ENCODE measurements at places on chromosomes 4 and X.

GRCh38 chr4:20572976-20573375 lies 127.3 kb upstream of the PACRGL start:
- DNase-seq, result no peak

DNA sequence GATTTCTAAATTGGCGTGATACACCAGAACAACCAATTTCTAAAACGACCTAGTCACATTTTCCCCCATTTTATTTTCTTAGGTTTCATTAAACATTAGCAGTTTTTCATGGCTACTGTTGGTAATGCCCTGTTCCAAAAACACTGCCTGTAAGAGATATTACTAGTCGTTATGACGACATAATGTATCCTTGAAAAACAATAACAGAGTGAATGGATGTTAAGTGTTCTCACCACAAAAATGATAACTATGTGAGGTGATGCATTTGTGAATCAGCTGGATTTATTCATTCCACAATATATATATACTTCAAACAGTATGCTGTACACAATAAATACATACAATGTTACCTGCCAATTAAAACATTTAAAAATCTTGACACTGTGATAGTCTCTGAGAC lies 1147.6 kb upstream of the PCDH10 start:
- no peak for DNase-seq

- no peak for DNase-seq
Measured at GRCh38 chrX:11557120-11557519, 108.6 kb downstream of the ARHGAP6 start.

- DNase-seq, result no peak
Measured at GRCh38 chrX:45743906-45744625, 543.4 kb upstream of the DIPK2B start.

- DNase-seq, result no peak
Measured at GRCh38 chrX:63818156-63818555, 33.1 kb upstream of the ARHGEF9 start.

- DNase-seq, result no peak
Measured at GRCh38 chrX:1649621-1650020, 34.8 kb downstream of the ASMT start.

DNA sequence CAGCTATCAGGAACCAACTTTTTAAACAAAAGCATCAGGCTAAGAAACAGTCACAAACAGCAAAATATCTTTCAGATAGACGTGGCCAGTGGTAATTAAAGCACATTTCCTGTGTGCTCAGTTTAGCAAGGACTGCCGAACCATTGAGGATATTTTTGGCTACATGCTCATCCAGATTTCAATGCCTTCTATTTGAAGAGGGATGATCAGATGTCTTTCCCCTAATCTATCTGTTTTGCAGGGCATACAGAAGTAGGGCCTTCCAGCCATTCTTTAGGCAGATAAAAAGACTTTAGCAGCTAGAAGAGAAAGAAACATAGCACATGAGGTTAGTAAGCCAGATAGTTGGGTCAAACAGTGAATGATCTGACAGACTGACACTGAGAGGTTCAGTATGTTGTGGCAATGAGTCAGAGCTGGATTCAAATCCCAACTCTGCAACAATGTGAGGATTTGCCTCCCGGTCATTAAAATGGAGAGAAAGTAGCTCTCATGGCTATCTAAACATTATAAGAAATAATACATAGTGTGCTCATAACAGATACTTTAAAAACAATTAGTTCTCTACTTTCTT lies 100.0 kb upstream of the PRKG2 start:
- no peak for DNase-seq

GRCh38 chr4:8267077-8267476 lies 2.5 kb upstream of the HTRA3 start:
- DNase-seq, result no peak

DNA sequence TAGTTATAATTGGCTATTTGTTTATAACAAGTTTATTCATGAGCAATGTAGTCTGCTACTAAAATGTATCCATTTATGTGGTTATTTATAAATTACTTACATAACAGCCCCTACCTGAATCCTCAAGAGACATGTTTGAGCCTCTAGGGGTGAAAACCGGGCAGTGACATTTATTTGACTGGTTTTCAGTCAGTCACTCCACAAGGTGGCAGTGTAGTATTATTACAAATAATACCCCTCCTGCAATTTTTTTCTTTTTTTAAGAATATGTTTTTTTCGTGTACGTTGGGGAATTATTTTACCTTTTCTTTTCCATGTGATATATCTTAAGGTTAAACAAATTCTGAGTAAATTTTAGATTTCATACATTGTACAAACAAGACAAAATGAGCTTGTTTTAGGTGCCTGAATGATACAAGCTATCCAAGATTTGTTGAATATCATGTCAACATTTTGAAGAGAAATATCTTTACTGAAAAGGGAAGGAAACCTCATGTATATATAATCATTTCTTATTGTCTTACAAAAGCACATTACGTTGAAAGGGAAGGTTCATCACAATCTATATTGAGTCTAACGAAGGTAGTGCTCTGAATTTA lies 598.7 kb upstream of the TECRL start:
- no peak for DNase-seq

DNA sequence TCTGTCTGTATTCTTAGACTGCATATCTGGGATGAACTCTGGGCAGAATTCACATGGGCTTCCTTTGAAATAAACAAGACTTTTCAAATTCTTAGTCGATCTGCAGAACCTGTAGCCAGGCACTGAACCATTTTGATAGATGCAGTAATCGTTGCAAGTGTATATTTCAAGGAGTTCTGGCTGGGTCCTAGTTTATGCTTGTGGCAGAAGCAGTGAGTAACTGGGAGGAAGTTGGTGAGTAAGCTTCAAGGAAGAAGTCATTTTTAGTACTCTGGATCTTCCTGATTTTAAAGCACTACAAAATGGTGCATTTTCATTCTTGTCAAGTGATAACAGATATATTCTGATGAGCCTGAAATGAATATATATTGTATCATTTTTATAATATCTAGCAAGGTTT lies 9.5 kb downstream of the HPRT1 start:
- DNase-seq, result no peak

DNA sequence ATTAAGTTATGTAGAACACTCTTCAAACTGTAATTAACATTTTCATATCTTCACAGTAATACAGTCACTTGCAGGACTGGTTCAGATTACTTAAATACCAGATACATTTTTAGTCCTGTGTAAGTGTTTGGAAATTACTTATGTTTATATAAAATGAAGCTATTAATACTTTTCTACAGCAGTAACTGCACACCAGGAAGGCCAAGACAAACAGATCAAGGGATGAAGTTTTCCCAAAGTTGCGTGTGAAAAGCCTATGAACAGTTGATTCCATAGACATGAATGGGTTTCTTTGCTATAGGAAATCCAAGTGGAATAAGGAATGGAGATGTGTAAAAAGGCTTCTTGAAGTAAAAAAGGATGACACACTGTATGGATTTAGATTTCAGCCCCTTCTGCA lies 28.9 kb upstream of the DRP2 start:
- no peak for DNase-seq

GRCh38 chrX:125295337-125295736 lies 24.3 kb upstream of the TEX13C start:
- no peak for DNase-seq

DNA sequence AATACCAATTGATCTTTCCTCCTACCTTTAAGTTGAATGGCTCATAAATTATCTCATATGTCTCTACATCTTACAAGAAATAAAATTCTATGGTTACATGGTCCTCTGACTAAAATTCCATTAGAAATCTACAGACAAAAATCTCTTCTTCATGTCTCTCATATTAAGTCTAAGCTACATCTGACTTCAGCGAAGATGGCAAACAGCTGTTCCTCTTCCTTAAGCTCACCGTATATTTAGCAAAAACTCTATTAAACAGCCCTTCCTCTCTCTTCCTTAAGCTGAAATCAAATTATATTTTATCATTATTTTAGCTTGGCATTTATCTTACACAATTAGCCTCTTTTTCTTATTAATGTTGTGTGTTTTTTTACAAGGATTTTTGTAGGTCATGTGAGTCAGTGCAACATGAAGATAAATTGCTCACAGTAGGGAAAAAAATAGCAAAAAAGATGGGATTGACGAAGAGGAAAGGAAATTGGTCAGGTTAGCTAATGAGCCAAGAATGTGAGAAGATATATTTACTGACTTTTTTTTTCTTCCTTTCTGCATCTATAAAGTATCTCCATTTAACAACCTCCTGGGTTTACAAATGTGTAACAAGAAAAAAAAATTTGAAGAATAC lies 2412.8 kb downstream of the ARAP2 start:
- no peak for DNase-seq

DNA sequence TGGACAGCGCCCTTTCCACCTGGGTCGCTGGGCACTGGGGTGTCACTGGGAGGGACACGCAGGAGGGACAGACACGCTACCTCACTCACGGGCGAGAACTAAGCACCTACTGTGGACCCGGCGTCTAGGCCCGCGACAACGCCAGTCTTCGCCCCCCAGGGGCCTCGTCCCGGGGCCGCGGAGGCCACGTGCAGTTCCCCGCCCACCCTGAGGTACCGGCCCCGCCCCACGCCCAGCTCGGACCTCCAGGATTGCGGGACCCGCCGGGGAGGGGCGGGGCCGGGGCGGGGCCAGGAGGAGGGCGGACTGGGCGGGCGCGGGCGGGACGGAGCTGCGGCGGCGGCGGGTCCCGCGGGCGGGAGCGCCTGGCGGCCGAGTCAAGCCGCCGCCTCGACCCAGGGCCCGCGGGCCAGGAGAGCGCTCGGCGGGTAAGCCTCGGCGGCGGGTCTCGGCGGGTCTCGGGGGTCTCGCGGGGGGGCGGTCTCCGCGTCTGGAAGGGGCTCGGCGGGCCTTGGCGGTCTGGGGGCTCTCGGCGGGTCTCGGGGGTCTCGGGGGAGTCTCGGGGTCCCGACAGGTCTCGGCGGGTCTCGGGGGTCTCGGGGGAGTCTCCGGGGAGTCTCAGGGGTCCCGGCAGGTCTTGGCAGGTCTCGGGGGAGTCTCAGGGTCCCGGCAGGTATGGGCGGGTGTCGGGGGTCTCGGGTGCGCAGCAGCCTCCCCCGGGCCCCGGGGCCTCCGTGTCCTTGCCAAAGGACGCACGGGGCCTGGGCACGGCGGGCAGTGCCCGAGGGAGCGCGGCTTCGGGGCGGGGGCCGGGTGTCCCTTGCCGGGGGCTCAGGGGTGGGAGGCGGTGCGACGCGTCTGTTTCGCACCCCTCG lies at the start of gene SH3BP2:
Gene SH3BP2 (plus strand): TSS at position 375 of the 875 bp plus-strand sequence. CDS start 27,533 bp downstream, outside the sequence.
- no peak for DNase-seq

DNA sequence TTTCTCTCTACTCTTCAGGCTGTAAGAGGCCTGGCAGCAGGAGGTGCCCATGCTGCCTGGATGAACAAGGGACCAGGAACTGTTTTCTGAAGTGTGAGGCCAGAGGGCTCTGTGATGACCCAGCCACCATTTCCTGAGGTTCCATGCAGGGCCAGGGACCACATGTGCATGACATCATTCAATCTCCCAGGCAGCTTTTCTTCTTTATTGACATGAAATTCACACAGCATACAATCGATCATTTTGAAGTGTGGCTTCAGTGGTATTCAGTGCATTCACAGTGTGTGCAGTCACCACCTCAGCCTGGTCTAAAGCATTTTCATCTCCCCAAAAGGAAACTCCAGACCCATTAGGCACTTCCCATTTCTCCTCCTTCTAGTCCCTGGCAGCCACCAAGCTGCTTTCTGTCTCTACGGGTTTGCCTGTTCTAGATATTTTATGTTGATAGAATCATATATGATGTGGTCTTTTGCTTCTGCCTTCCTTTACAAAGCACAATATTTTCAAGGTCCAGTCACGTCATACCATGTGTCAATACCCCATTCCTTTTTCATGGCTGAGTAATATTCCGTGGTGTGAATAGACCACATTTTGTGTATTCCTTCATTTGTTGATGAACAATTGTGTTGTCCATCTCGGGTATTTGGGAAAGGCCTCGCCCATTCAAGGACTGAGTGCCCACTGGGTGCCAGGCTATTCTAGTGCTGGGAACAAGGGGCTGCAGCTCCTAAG lies 93.1 kb downstream of the PSAPL1 start:
- no peak for DNase-seq

DNA sequence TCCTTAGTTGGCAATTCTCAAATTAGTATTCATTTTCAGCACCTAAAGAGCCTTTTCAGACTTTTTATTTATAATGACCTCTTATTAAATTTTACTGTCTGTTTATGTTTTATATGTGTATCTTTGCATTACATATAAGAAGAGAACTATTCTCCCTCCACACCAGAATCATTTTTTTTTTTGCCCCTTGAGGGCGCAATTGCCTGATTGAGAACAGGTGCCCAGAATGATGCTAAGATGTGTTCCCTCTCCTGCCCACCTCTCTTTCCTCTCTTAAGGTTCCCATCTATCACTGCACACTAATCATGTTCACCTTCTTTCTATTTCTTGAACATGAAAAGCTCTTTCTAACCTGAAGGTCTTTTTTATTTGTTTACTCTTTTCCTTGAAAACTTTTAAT lies 44.2 kb upstream of the ADAM29 start:
- DNase-seq, result no peak

DNA sequence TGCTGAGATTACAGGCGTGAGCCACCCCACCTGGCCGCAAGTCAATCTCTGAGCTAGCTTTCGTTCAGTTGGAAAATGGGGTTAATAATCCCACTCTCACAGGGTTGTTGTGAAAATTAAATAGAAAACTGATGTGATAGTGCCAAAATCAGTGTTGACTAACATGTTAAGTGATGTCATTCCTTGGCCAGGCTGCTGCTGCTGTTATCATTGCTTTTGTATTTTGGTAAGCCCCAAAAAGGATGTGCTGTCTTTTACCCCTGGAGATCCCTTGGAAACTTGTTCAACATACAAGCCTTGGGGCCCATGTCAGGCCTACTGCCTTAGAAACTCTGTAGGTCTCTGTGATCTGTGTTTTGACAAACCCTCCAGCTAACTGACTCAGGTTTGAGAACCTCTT lies 106.3 kb downstream of the AFF1 start:
- DNase-seq, result no peak

DNA sequence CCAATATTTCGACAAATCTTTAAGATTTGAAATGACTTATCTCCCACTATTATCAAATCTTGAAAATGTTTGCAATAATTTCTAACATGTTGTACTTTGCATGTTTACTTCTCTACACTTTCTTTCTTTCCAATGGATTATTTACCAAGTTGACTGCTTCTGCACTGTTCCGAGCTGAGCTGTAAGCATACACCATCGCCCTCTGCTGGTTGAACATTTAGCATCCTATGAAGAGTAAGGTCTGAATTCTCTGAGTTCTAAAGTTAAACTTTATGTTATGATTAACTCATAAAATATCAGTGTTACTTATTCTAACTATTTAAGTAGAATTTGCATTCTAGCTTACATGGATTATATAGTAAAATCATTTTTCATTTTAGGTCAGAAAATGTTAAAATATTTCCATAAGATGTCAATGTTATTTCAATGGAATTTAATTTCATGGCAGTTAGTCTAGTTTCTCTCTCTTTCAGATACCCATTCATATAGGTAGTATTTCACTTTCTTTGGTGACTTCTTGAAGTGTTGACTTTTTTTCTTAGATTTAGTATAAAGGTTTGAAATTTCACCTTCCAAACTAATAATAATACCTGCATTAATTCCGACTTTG lies 137.4 kb downstream of the DKK2 start:
- no peak for DNase-seq
